ENCODE measurements at places on chromosomes 2 and 18.

DNA sequence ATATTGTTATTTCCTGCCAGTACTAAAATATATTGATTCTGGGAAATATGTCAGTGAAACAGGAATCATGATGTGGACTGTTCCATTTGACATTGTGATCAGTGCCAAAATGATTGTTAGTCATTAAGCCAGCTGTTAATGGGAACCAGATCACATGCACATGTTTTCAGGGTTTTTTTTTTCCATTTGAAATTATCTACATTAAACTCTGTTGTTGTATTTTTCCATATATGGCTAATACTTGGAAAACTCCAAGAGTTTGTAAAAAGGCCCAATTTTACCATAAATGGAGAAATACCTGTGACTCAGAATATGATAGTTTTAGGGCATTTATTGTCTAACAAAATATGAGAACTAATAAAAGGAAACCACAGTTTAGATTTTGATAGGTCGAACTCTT lies 13.4 kb downstream of the ITGAV start:
- DNase-seq: no peak

GRCh38 chr18:79258447-79258846 lies 137.3 kb upstream of the NFATC1 start:
- DNase-seq: no peak

- no peak for DNase-seq
Observed at GRCh38 chr2:185862657-185863398, 124.2 kb downstream of the FSIP2 start.

DNA sequence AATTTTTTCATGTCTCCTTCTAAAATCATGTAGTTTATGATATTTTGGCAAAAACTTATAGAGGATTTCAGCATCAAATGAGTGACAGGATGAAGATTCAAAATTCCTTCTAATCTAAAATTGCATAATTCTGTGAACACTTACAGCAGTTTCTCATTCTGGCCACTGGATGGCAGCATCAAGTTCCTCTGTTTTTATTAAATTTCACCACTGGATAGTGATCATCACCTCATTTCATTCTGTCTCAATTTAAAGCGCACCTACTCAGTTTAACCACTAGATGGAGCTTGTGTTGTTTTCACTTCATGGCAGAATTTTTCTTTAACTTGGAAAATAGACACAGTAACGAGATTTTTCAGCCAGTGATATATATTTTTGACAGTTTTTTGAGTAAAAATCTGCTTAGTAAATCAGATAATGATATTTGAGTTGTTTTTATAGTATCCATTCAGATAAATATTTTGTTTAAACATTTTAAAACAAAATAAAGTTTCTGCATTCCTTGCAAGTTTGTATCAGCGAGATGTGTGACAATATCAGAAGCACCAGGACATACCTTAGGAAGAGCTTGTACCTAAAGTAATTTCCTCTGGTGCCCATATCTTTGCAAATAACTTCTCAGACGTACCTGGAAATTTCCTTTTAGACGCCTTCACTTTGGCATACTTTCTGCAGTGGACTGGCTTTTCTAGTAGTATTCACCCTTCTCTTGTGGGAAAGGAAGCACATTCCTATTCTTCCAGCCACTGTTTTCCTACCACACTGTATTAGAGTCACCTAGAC lies 94.7 kb upstream of the ARHGAP15 start:
- DNase-seq: peak; percentile 82

DNA sequence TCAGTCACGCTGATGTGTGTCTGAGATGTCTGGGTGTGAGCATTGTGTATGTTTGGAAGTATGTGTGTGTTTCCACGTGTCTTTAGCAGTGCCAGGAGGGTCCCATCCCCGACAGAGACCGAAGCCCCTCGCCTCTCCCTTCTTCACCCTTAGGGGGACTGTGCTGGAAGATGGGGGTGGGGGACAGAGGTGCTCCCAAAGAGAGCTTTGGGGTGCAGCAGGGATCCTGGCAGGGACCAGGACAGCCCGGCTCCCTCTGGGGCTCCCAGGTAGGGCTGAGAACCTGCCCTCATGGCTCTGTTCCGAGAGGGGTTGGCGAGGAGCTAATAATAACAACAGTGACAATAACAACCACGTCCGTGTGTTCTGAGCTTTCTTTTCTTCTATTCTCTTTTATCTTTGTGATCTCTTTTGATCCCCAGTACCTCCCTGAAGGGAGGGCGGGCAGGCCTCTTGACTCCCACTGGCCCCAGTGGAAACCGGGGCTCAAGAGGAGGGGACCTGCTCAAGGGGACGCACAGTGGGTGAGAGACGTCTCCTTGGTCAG lies 57.6 kb downstream of the SMAD7 start:
- DNase-seq: no peak

DNA sequence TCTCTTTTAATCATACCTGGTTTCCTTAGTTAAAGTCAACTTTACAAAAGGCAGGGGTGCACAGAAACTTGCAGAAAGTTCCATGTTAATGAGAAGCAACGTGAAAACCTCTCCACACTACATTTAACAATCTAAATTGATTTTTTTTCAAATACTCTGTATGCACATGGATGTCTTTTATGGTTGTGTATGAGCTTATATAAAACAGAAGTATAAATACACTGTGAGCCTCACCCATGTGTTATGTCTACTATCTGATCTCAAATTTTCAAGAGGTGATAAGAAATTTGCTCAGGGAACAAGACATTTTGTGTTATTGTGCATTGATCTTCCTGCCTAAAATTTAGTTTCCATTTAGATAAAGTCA lies 617.6 kb downstream of the ADCYAP1 start:
- DNase-seq: no peak

DNA sequence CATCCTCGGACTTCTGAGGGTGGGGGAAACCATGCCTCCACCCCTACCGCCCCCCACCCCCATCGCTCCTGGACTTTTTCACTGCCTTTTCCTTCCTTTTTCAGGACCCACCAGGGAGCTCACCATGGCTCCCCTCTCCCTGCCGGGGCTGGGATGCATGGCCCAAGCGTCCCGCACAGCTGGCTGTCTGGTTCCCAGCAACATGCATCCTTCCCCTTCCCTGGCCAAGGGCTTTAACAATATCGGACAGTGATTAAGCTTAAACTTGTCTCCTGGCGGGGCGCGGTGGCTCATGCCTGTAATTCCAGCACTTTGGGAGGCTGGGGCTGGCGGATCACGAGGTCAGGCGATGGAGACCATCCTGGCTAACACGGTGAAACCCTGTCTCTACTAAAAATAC lies 44.1 kb downstream of the MRO start:
- no peak for DNase-seq

GRCh38 chr2:1563084-1563857 lies 150.0 kb downstream of the TPO start:
- no peak for DNase-seq

DNA sequence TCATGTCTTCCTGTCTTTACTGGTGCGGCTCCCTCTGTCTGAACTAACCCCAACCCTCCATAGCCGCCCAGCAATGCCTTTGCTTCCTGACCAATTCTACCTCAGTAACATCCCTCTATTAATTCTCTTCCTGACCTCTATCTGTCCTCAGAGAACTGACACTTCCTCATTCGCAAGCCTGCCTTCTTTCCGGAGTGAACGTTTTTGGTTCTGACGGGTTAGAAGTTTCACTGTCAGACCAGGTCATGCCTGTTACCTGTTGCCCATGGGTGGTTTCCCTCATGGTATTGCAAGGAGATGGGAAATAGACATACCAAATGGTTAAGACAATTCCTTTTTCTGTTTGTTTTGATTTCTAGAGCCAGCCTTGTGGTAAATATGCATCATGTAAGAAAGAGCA lies 453.4 kb upstream of the SLC14A2 start:
- DNase-seq: no peak

DNA sequence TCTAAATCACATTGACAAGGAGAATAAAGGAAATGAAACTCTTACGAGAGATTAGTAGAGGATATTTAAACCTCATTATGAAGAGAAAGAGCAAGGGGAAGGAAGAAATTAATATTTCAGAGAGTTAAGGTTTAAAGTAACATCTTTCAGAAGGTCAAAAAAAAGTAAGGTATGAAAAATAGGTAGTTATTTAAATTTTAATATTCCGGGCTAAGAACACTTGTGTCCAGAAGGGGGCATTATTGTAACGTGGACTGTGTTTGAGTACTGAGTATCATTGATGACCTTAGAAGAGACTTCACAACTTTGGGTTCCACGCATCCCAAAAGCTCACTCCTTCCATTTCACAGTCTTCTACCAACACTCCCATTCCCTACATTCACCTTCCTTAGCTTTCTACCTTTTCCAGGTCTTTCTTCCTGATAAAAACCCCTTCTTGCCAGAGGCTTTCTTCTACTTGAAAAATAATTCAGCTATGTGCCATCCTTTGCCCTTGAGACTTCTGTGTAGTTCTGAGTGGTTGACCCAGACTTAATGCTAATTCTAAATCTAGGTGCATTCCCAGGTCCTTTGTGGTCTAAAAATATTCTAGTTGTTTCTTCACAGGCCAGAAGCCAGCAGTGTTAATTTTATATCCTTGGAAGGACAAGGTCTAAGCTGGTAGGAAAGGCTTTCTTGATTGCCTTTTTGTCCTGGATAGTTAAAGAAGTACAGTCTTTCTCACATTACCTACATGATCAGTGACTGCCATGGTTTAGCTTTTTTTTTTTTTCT lies 16.5 kb downstream of the DYNC1I2 start:
- no peak for DNase-seq

- DNase-seq: no peak
Observed at GRCh38 chr2:80026040-80026729, 278.4 kb downstream of the LRRTM1 start.

- DNase-seq: no peak
Observed at GRCh38 chr2:63853527-63854310, 12.0 kb downstream of the UGP2 start.

GRCh38 chr18:70075906-70076305 lies 128.2 kb upstream of the CD226 start:
- DNase-seq: no peak

DNA sequence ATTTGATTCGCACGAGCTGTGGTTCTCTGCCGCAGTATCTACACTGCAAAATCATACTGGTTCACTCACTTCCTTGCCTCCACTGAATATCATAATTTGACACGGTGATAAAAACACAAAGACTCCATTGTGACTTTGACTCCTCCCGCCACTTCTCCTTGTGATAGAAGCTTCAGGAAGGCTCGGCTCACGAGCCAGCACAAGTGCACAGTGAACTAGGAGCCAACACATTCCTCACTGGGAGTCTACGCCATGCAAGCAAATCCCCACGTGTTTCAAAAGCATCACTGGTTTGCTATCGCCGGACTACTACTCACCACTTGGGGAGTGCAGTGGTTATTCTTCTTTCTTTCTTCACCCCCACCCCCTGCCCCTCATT lies 293.3 kb upstream of the PARD3B start:
- DNase-seq: no peak

DNA sequence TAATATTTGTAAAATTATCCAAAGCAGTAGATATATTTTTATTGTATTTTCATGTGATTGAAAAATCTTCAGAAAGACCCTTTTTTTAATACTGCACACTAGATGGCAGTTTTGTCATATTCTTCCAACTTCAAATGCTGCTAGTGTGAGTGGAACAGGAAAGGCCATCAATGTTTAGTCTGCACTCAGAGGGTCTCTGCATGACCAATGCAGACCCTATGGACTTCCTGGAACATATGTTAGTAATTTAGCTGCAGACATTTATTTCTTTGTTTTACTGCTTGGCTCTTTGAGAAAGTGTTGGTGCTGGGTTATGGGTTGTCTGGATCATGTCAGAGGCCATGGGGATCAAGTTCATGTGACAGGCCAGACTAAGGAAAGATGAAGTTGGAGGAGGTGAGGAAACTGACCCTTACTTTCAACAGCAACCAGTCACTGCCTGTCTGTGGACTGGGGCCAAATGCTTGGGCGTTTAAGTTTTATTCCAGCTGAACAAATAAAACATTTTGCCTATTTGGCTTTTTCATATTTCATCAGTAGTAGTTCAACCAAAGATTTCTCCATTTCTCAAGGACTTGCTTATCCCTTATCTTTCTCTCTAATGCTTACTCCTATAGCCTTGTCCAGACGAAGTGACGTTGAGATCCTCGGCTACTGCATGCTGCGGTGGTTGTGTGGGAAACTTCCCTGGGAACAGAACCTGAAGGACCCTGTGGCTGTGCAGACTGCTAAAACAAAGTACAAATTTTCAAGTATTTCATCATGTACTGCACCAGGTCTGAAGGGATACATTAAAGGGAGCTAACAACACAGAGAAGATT lies 84.8 kb downstream of the VRK2 start:
- no peak for DNase-seq

DNA sequence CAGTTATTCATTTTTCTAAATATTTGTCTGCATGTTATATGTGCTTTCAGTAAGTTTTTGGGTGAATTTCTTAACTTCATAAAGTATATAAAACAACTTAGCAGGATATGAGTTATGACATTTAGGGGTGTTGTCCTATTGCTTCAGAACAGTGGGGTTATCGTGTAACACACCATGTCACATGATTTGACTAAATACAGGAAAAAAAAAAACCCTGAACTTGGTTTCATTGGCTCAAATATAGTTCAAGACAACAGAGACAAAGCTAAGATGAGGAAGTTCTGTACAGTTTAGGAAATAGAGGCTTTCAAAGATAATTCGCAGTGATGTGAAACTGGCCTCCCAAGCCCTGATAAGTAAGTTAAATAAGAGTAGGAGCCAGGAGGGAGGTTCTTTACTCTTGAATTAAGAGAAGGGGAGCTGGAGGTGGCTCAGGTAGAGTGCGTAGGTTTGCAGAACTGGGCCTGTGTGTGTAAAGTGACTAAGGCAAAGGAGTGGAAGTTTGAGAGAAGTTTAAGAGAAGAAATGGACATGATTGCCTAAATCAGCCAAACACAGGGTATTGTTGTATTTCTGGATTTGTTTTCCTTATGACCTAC lies 53.9 kb downstream of the LIMS1 start:
- DNase-seq: no peak

GRCh38 chr2:63301481-63301880 lies 250.9 kb downstream of the OTX1 start:
- no peak for DNase-seq

DNA sequence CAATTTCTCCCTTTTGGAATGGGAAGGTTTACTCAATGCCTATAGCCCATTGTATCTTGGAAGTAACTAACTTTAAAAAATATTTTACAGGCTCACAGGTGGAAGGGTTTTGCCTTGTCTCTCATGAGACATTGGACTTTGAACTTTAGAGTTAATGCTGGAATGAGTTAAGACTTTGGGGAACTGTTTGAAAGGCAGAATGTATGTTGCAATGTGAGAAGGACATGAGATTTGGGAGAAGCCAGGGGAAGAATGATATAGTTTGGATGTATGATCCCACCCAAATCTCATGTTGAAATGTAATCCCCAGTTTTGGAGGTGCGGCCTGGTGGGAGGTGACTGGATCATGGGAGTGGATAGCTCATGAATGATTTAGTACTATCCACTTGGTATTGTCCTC lies 17.5 kb upstream of the TBC1D8 start:
- DNase-seq: no peak

DNA sequence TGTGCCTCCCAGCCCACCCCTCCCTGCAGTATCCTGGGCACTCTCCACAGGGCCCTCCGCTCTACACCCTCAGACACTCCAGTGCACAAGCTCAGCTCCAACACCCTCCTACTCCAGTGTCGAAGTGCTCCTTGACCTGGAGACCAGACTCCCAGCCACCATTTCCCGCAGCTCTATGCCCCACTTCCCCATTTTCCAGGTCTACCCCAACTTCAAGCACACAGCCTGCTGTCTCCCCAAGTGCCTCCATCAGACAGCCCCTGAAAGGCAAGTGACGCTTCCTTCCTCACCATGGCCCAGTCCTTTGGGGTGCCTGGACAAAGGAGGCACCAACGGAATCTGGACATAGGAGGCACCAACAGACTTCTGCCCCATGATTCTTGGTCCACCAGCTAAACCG lies 7.2 kb downstream of the PASK start:
- no peak for DNase-seq

- DNase-seq: no peak
Observed at GRCh38 chr2:65608916-65609315, 176.5 kb upstream of the SPRED2 start.

Measured in CD8-positive, alpha-beta T cell (primary cell).